Left kidney (tissue), 8 donors: ENCODE measurements at places on chromosomes 2 and 18. TPM values are rescaled to one million over a fixed set of nuclear protein-coding genes. Genes with fewer than 3 reads are reported as not detected.

GRCh38 chr18:24993628-24994027 is 358.3 kb downstream of the ZNF521 start:
- no peak for DNase-seq

GRCh38 chr2:124318913-124319312 is 293.8 kb downstream of the CNTNAP5 start:
- DNase-seq, result no peak

DNA sequence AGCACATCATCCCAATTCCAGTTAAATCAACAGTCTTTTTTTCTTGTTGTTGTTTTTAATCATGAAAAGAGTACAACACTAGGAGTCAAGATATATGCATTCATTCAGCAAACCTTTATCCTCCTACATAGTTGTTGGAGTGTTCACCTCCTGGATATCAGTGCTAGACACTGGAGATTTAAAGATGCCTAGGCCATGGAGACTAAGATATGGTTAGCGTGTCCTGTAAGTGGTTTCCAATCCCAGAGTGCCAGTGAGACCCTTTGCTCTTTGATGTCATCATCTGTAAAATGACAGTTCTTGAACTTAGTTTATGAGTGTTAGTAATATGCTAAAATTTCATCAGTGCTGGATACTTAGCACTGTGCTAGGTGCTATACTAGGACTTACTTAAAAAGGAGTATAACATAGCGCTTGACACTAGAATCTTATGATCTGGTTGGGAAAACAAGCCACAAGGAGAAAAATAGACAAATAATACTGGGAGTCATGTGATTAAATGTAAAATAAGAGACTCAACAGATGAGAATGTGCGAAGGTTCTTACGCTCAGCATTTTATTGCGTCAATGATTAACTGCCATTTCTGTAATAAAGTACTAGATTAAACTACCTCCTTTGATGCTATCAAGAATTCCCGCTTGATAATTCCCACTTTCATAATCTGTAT is 31.5 kb downstream of the BABAM2 start:
- DNase-seq, result no peak

GRCh38 chr2:194385376-194385775 is 1271.7 kb upstream of the SLC39A10 start:
- DNase-seq, result no peak

GRCh38 chr2:48515513-48515985 is 14.4 kb upstream of the STON1 start:
- no peak for DNase-seq

DNA sequence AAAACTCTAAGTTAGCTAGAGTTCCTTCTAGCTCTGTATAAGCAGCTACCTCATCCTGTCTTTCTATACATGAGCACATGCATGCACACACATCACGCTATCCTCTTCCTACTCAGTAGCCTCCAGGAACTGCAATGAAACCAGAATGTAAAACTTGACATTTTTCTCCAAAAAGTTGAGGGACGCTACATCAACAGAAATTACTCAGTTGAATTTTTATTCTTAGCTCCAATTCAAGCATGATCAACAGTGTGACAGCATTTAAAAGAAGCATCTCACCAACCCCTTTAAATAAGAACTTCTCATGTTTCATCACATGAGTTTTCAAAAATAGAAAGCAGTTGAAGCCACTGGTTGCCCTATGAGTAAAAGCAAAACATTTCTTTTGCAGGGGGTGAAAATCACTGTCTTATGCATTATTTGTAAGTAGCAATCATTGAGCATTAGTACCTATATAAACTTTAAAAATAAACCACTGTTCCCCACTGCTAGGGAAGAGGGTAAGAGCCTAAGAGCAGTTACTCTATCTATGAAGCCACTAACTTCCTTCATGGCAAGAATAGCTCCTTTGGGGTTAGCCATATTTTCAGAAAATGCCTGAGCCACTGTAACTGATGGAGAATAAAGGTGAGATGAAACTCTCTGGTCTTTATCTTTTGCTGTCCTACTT is 77.9 kb upstream of the ARL5A start:
- DNase-seq, result no peak

- DNase-seq, result no peak
Measured at GRCh38 chr2:68689553-68690537, 44.8 kb upstream of the ARHGAP25 start.

GRCh38 chr2:143807671-143808070 is 678.5 kb downstream of the ARHGAP15 start:
- DNase-seq, result no peak

DNA sequence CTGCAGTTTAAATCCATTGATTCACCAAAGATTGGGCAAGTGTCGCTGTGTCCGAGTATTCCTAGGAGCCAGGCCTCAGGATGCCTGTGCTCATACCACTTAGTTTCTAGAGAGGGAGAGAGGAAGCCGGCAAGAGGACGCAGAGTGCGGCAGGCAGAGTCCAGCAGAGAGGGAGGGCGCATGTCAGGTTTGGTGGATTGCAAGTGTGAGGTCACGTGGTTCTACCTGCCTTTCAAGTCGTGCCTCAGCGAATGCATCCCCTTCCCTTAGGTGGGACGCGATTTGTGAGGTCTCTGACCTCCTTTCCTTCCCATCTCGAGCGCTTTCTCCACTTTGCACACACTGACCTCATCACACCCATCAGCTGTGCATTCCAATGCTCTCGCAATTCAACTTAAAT is 188.1 kb downstream of the TMEM18 start:
- DNase-seq, result no peak

DNA sequence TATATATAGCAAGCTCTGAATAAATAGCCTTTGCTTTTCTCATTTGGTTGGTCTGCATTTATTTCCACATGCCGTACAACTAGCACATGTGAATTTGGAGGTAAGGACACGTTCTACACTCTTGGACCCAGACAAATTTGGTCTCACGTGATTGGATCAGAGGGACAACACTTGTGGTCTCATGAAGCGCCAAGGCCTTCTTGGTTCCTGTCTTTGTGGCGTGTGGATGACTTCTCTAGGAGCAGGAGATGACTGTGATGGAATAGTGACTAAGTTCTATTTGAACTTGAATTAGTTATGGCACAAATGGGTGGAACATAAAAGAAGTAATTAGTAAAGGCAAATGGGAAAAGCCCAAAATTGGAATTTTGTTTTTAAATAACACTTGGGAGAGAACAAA is 206.9 kb downstream of the BCL2 start:
- no peak for DNase-seq

DNA sequence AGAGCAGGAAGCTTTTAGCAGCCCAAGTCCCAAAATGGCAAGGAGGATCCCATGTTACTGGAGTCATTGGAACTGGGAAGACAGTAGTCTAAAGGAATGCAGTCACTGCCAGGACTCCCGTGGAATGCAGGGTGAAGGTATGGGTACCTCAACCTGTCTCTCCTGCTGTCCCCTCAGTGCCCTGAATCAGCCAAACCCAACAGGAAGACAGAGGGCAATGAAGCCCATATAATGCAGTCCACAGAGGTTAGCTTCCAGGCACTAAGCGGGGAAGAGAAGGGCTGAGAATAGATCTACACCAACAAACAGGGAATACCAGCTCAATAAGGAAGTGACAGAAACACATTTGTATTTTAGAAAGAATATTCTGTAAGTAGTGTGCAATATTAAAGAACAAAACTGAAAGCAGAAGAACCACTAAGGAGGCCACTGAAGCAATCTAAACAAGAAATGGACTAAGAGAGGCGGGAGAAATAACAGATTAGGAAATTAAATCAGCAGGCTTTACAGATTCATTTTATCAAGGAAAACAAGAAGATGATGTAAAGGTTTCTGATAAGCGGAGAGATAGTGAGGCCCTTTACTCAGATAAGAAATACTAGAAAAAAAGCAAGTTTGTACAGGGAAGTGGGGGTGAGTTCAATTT is 8.3 kb downstream of the NEMP2 start:
- DNase-seq, result no peak

Gene STEAP3
- polyA plus RNA-seq, result 1.3 TPM

Gene HAAO
- polyA plus RNA-seq, result 38.9 TPM

Gene PSMA8
- polyA plus RNA-seq, result not detected
